Renal cortex interstitium (tissue), 15 donors: ENCODE measurements at places on chromosomes 7 and 10. TPM values are rescaled to one million over a fixed set of nuclear protein-coding genes. Genes with fewer than 3 reads are reported as not detected.

TACC2 gene
- polyA plus RNA-seq: 50.1 TPM

DNA sequence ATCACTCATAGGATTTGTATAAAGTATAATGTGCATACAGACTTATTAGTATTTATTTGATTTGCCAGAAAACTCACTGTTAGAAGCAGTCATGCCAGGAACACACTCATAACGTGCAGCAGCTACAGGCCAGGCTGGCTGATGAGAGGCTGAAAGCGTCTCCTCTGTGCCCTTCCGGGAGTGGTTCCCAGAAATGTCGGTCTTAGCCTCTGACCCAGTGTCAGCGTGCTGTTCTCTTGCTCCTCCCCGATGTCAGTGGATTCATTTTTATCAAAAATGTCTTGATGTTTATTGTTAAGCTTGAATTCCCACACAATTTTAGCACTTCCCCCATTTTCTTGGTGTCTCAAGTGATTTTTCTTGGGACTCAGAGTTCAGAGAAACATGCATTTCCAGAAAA lies 33.3 kb upstream of the GARS1 start:
- DNase-seq: no peak

- no peak for DNase-seq
Measured at GRCh38 chr10:127977357-127978009, 70.6 kb downstream of the PTPRE start.

TLL2 gene
- polyA plus RNA-seq: 0.79 TPM

- no peak for DNase-seq
Measured at GRCh38 chr7:99628471-99629465, 12.0 kb downstream of the ZSCAN25 start.
